ENCODE measurements at places on chromosomes 2 and 18. TPM values are rescaled to one million over a fixed set of nuclear protein-coding genes. Genes with fewer than 3 reads are reported as not detected.
A peak's percentile ranks its signal among the peaks of the same experiment; 100 is the strongest.

The DLGAP1 gene
- 1.8 TPM for total RNA-seq

The EPB41L5 gene
- 21.5 TPM for total RNA-seq

- DNase-seq: peak; percentile 28
Observed at GRCh38 chr18:26813043-26813442, 52.5 kb downstream of the AQP4 start.

The MGAT4A gene
- 2.7 TPM for total RNA-seq

DNA sequence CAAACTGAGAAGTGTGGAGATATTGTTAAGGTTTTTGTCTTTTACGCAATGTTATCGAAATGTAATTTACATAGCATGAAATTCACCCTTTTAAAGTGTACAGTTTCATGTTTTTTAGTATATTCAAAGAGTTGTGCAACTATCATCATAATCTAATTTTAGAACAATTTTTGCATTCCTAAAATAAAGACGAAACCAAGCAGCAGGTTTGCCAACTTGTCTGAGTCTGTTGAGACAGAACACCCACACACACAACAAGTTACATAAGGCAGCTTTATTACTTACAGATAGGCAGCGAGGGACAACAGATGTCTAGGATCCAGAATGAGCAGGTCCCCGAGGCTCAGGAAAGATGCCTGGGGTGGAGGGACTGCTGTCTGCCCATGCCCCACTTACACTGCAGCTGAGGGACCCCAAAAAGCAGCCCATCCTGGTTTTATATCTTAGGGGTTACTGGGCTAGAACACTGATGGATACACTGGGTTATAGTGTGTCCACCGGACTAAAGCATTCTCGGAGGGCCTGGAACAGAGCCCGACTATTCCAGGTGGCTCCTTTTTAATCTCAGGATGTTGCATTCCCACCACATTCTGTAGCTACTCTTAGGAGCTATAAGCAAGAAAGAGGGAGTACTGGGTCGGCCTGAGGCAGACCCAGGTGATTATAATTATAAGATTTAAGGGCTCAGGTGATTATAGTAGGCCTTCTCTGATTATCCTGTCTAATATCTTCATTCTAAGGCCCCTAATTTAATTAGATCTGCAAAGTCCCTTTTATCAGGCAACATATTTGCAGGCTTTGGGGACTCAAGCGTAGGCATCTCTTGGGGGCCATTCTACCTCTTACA, 150.2 kb upstream of the DOK6 start:
- no peak for DNase-seq

DNA sequence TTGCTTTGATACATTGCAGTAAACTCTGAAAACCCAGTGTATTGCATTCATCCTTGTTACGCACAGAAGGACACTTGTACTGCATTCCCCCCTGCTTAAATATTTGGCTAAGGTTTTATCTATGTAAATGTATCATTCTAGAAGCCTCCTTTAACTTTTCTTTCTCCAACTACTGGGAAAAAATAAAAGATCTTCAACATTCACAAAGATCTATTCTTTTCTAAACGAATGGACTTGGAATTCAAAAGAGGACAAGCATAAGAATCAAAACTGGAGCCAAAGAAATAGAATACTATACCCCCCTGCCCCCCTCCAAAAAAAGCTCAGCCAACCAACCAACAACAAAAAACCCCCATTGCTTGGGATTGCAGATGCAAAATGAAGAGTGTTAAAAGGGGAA, 136.9 kb downstream of the EPHA4 start:
- DNase-seq: no peak

The GPR55 gene
- 0.07 TPM for total RNA-seq

DNA sequence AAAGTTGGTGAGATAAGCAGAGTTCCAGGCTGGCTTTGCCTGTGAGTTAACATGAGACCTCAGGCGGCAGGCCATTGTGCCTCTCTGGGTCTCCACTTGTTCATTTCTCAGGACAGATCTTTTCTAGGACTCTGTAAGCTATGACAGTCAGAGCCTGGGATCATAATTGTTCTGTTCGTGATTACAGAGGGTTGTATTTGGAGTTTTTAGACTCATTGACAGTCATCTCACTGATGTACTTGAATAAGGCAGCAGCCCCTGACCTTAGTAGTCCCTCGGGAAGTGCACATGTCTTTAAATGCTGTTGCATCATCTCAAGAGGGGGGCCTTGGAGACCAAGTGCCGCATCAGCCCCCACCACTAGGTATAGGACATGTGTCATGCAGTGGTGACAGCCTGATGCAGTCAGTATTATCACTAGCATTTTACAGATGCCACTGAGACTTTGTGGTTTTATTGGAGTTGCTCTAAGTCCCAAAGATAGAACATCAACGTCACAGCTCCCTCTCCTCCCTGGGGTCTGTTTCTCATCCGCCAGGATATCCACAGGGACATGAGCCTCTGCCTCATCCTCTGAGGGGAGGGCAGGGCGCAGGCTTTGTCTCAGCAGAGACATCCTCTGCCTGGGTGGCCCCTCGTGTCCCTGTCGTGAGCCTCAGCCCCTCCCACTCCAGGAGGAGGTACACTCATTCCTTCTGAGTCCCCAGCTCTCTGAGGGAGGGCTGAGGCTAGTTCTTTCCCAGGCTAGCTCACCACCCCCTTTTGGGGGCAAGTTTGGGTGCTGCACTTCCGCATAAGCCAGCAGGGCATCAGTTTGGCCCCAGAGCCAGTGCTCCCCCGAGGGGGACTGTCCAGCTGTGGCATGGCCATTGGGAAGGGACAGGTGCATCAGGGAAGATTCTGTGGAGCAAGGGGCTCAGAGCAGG, 14.1 kb downstream of the GLI2 start:
- no peak for DNase-seq

The CCDC148 gene
- 0.32 TPM for total RNA-seq

GRCh38 chr2:169964740-169965139, 137.5 kb downstream of the UBR3 start:
- no peak for DNase-seq

- DNase-seq: no peak
Observed at GRCh38 chr2:154704991-154705390, 6.5 kb downstream of the KCNJ3 start.

DNA sequence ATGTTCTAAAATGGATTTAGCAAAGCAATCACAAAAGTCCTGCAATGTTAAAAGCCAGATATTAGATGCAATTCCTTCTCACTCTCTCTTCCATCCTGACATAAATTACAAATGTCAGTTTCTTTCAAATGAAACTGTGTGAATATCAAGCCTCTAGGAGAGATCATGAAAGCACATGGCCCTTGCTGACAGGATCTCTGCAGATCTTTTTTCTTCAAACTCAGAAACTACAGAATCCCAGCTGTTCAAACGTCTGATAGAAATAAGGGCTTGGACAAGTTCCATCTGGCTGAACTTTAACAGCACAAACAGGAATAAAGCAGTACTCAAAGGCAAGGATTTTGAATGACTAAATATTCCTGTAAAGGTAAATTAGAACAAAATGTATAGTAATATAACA, 47.6 kb downstream of the PDE1A start:
- DNase-seq: no peak

DNA sequence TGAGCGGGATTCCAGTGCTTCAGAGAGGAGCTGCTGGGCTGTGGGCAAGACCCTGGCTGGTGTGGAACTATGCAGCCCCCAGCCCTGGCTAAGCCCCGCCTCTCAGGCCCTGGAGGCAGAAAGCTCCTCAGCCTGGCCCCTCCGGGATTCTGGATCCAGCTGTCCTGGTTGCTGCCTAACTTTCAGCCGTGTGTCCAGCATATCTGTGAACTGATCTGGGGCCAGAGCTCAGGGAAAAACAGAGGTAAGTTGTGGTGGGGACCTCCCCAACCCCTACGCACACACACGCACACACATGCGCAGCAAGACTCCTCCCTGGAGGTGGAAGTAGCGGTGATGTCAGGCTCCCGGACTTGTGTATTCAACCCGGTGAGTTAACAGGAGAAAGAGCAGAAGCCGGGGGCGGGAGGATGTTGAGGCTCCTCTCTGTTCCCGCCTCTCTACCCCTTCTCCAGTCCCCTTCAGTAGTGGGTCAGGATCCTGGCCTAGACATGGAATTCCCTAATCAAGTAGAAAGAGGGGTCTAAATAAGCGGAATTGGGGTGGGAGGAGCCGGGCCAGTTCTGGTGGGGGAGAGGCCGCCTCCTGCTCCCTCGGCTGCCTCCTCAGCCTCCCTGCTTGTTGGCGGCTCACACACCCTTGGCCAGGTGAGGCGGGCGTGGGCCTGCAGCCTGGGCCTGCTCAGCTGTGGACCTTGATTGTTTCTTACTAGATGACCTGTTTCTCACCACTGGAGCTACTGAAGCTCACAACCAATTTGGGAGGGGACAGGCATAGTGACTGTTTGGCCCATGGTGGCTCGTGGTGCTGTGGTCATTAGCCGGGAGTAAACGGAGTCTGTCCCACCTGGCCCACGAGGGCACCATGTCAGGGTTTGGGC, 33.4 kb downstream of the SIX2 start:
- no peak for DNase-seq

DNA sequence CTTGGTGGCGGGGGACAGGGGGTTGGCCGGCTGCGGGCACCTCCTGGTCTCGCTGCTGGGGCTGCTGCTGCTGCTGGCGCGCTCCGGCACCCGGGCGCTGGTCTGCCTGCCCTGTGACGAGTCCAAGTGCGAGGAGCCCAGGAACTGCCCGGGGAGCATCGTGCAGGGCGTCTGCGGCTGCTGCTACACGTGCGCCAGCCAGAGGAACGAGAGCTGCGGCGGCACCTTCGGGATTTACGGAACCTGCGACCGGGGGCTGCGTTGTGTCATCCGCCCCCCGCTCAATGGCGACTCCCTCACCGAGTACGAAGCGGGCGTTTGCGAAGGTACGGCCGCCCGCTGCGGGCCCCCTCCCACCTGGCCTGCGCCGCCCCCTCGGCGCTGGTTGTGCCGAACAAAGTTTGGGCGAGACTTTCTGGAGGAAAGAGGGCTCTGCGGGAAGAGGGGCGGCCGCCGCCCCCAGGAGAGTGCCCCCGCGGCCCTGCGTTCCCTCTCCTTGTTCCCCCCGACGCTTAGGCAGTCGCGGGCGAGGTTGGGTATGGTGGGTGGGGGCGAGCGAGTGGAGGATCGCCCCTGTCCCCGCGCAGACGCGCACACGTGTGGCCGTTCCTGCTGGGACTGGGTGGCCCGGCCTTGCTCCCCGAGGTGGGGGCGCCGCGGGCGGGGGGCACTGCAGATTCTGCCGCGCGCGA, 866 bp downstream of the CRIM1 start:
- no peak for DNase-seq

GRCh38 chr2:101518578-101519492, 43.9 kb upstream of the RFX8 start:
- DNase-seq: peak; percentile 54

GRCh38 chr18:62717925-62718800, 2.8 kb downstream of the PHLPP1 start:
- no peak for DNase-seq

The SF3B6 gene
- 282 TPM for total RNA-seq

- DNase-seq: no peak
Observed at GRCh38 chr2:96679848-96680247, 37.3 kb downstream of the FER1L5 start.

The PCARE gene
- total RNA-seq: not detected

GRCh38 chr2:179410552-179411356, 146.1 kb upstream of the SESTD1 start:
- DNase-seq: peak; percentile 69

GRCh38 chr2:20745924-20746555, 76.9 kb downstream of the LDAH start:
- no peak for DNase-seq

DNA sequence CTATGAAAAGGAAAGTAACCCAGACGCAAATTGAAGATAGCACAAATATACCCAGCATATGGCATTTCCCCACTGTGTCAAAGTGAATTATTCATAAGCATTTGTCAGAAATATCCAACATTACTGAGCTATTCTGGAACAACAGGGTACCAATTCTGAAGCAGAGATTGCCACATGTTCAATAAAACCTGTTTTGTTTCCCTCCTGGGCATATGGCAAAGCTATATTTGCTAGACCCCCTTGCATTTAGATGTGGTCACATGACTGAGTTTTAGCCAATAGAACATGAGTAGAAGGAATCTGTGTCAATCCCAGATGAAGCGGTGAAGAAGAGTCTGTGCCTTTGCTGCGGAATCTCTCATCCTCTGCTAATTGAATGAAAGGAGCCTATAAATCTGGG, 296.4 kb upstream of the DLGAP1 start:
- no peak for DNase-seq

GRCh38 chr2:173117678-173118077, 42.0 kb downstream of the MAP3K20 start:
- DNase-seq: no peak

GRCh38 chr2:208153156-208153555, 7.2 kb upstream of the CRYGB start:
- DNase-seq: no peak

- no peak for DNase-seq
Observed at GRCh38 chr18:33951031-33951430, 273.7 kb downstream of the NOL4 start.

The MAP2 gene
- total RNA-seq: 22.7 TPM

The CPLX4 gene
- total RNA-seq: not detected

The ANKRD30BL gene
- not detected for total RNA-seq

DNA sequence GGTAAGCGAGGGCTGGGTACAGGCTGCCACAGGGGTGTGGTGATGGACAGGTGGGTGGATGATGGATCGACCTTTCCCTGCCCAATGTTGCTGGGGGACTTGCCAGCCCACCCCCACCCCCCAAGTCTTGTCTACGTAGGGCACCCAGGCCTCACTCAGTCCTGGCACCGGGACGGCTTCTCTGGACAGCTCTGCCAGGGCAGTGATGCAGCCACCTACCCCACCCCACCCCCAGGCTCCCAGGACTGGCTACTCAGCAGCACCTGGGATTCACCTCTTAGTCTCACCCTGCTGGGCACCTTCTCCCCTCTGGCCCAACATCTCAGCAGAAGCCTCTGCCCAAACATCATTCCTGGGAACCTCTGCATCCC, 55.7 kb downstream of the ANKMY1 start:
- DNase-seq: no peak

DNA sequence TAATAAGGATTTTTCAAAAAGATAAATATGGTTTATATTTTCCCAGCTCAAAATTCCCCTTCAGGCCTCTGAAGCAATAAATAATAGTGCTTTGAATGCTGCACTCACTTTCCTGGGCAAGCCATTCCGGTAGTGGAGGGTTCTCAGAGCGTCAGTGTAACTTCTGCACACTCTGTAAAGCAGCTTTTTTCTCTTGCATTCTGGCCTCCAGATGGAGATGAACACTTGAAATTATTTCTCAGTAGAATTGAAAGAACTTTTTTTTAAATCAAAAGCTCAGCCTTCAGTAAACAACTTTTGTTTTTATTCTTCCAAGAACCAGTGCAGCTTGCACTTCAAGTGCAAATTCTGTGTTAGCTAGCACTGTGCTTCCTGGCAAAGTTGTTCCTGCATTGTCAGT, 281.1 kb upstream of the RAB12 start:
- no peak for DNase-seq

- peak; percentile 22 for DNase-seq
Observed at GRCh38 chr2:216596980-216597509, 36.2 kb upstream of the IGFBP2 start.

The LRATD1 gene
- 2.6 TPM for total RNA-seq

- peak; percentile 68 for DNase-seq
Observed at GRCh38 chr2:68463287-68463877, 3.7 kb downstream of the FBXO48 start.

The PRR30 gene
- total RNA-seq: not detected

Measured in NCI-H460 (cell line).